ENCODE measurements at places on chromosomes 13 and 19. TPM values are rescaled to one million over a fixed set of nuclear protein-coding genes. Genes with fewer than 3 reads are reported as not detected.

Gene C5AR2
- total RNA-seq = 0.72 TPM

Gene ZNF667
- 2.0 TPM for total RNA-seq

Gene ZNF507
- total RNA-seq = 32.2 TPM

Gene FNDC3A
- total RNA-seq = 30.3 TPM

Gene RGCC
- total RNA-seq = 38.7 TPM

Measured in activated naive CD8-positive, alpha-beta T cell treated with anti-CD3 and anti-CD28 coated beads, Interleukin-2, amount 10 ng/mL, durations not matched to agents 7 days and 5 days (primary cell).